NCI-H774 (cell line): ENCODE measurements at places on chromosomes 4 and X.

GRCh38 chr4:78638337-78639172 lies 87.0 kb downstream of the ANXA3 start:
- no peak for DNase-seq

DNA sequence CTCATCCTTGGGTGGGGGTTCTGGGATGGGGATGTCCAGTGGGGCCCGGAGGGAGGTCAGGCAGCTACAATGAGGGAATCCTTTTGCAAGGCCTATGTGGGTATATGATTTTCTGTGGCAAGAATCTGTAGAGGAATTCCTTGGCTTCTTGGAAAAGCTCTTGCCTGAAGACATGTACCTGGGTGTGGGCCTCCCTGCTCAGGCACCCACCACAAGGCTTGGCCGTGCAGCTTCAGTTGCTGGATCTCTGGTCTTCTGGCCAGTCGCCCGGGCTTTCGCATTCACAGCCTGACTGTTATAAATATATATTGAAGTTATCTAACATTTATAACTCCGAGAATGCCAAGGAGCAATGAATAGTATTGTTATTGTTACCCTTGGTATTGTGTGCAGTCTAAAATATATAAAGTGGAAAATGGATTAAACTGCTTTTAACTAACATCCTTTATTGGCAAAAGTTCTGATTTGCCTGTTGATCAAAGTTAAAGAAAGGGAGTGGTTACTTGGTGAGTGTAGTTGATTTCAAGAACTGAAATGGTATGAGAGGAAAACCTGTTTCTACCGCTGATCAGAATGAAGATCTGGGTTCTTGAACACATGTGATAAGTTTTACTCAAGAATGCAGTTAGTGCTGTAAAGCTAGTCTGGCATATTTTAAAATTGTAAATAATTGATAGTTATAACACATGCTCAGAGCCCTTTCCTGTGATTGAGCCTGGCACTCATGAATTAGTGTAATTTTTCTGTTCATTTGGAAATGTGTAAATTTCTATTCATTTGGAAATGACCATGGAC lies 36.0 kb downstream of the PTTG2 start:
- no peak for DNase-seq

DNA sequence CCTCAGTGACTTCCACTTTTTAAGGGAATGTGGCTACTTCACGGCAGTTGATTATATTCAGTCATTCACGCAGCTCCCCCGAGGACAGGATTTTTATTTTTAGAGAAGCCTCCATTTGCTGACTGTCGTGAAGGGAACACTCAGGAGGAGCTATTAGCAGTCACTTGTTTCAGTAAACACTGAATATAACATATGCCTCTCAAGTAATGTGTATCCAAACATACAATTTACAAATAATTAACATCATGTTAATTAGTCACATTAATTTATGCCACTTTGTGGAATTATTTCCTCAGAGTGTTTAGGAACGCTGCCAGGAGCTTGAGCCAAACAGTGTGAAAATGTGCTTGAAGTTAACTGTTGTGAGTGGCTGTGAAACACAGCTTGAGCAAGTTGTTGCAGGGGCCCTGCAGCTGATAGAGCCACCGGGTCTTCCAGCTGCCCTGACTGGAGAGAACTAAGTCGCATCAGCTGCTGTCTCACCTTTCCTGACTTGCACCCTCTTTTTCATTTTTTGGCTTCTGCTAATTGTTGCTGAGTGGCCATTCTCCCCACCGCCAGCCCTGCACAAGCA lies 245.6 kb downstream of the LDB2 start:
- no peak for DNase-seq

DNA sequence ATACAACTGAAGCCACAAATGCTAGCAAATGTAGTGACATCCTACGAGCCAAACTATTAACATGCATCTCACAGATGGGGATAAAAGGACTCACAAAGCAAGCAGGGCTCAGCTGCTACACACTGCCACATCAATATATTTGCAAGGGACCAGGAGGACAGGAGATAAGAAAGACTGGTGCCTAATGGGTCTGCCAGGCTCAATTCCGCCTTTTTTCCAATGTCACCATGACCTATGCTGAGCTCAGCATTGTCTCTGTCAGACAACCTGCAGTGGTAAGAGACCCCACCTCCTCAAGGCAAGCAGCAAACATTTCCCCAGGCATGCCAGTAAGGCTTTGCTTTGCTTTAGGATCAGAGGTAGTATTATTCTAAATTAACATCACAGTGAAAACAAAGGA lies 435 bp downstream of the DCX start:
- no peak for DNase-seq

GRCh38 chr4:67861513-67861912 lies 22.3 kb downstream of the TMPRSS11D start:
- no peak for DNase-seq

DNA sequence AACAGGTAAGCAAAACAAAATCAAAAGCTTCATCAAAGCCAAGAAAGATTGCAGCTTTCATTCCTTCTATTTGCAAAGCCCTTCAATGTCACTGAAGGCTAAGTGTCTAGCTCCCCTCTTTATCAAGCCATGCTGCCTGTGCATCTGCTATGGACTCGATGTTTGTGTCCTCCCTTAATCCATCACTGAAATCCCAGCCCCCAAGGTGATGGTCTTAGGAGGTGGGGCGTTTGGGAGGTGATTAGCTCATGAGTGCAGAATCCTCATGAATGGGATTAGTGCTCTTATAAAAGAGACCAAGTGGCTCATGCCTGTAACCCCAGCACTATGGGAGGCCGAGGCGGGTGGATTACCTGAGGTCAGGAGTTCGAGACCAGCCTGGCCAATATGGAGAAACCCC lies 6.9 kb upstream of the TRIM2 start:
- DNase-seq: no peak

- DNase-seq: no peak
Observed at GRCh38 chr4:72016011-72016410, 15.8 kb upstream of the NPFFR2 start.

DNA sequence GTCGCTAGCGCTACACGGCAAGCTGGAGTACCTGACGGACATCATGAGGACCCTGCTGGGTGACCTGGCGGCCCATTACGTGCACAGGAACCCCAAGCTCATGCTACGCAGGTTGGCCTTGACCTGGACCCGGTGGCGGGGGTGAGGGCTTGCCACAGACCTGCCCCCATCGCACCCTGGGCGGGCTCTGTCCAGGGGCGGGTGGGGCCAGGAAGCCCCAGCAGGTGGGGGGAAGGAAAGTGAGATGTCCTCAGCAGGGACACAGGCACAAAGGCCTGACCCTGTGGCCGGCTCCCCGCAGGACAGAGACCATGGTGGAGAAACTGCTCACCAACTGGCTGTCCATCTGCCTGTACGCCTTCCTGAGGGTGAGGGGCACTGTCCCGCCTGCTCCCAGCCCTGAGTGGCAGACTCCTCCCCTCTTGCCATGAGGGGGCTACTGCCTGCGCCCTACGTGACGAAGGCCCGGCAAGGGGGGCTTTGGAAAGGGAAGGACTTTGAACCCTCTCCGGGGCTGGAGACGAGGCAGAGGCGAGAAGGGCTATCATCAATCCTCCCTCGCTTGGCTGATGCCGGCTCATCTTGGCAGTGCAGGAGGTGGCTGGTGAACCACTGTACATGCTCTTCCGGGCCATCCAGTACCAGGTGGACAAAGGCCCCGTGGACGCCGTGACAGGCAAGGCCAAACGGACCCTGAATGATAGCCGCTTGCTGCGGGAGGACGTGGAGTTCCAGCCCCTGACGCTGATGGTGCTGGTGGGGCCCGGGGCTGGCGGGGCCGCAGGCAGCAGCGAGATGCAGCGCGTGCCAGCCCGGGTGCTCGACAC lies 5.3 kb upstream of the SRPK3 start:
- no peak for DNase-seq

GRCh38 chr4:102696758-102697157 lies 64.0 kb downstream of the MANBA start:
- no peak for DNase-seq

GRCh38 chr4:95102162-95102790 lies 344.5 kb downstream of the BMPR1B start:
- no peak for DNase-seq

- DNase-seq: no peak
Observed at GRCh38 chrX:11899091-11899490, 141.1 kb downstream of the MSL3 start.

DNA sequence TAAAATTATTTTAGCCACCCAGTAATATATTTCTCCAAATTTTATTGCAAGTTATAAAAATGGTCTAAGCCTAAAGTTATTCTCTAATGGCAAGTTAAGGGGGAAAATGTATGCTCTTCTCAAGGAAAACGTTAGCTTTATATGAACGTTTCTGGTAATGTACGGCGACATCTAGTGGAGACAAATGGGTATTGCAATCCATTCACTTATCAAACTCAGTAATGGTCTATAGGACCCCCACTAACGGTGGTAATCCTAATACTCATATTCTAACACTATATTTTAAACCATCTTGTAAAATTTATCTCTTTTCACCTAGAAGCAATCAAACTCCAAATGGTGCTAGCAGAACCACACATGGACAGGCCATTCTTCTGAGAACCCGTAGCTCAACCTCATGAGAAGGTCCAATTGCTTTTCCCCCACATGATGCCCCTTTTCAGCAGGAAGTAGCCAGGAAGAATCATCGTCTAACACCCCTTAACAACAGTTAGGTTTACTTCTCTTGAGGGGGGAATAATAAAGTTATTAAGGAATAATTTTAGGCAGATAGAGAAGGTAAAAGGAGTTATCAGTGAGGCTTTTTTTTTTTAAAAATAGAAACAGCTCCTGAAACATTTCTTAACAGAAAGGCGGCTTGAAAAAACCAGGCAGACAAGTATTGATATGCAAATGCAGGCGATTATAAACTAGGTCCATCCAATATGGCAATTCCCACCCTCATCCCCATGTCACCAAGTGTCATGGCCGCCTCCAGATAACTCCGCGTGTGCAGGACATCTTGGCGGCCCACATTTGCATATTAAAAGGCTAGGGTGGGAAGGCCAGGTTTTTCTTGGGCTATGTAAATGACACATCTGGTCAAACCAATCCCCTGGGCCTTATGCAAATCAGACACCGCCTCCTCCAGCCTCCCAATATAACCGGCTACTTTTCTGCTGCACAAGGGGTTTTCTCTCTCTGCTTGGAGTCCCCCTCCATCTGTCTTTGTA lies 35.0 kb downstream of the NUDT11 start:
- DNase-seq: no peak
